ENCODE measurements at places on chromosomes 11 and 22. TPM values are rescaled to one million over a fixed set of nuclear protein-coding genes. Genes with fewer than 3 reads are reported as not detected.
A peak's percentile ranks its signal among the peaks of the same experiment; 100 is the strongest.

YPEL4 gene
- total RNA-seq, result 8.4 TPM

GRCh38 chr11:132058211-132058772, 687.9 kb downstream of the NTM start:
- no peak overlapping the region for H3K4me3 ChIP-seq
- H3K27me3 ChIP-seq, result no peaks in the 10 kb centered on the region
- H3K27ac ChIP-seq, result peak overlapping the region; percentile 26
- no peaks in the 10 kb centered on the region for H3K36me3 ChIP-seq
- H3K4me1 ChIP-seq, result peaks cover 7% of the 10 kb centered on the region

PIK3IP1 gene
- 75.4 TPM for total RNA-seq

DHCR7 gene
- 45.6 TPM for total RNA-seq

SLC22A12 gene
- total RNA-seq, result not detected

ABTB2 gene
- 5.1 TPM for total RNA-seq

GRCh38 chr11:45229401-45230020, 56.6 kb downstream of the SYT13 start:
- H3K27me3 ChIP-seq, result no peaks in the 10 kb centered on the region
- H3K27ac ChIP-seq, result no peak overlapping the region
- DNase-seq, result no peak
- H3K4me3 ChIP-seq, result no peak overlapping the region

DNA sequence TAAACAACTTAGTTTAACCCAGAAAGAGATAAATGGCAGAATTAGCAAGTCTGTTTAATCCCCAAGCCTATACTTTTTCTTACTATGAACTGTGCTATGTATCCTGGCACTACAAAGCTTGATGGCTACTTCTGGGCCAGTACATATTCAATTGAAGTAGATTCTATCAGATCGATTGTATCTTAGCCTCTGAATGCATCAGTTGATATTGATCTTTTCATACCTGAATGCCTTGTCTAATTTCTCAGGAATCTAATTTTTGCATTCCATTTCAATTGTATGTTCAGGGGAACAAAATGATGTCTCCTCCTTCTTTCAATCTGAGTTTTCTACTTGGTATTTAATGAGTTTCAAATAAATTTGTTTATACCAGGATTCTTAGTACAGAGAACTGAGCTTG, 1137.9 kb downstream of the LRRC4C start:
- H3K27ac ChIP-seq, result no peak overlapping the region
- H3K36me3 ChIP-seq, result no peaks in the 10 kb centered on the region
- no peak overlapping the region for H3K4me3 ChIP-seq
- no peaks in the 10 kb centered on the region for H3K4me1 ChIP-seq
- DNase-seq, result no peak

RAB36 gene
- 8.4 TPM for total RNA-seq

DNA sequence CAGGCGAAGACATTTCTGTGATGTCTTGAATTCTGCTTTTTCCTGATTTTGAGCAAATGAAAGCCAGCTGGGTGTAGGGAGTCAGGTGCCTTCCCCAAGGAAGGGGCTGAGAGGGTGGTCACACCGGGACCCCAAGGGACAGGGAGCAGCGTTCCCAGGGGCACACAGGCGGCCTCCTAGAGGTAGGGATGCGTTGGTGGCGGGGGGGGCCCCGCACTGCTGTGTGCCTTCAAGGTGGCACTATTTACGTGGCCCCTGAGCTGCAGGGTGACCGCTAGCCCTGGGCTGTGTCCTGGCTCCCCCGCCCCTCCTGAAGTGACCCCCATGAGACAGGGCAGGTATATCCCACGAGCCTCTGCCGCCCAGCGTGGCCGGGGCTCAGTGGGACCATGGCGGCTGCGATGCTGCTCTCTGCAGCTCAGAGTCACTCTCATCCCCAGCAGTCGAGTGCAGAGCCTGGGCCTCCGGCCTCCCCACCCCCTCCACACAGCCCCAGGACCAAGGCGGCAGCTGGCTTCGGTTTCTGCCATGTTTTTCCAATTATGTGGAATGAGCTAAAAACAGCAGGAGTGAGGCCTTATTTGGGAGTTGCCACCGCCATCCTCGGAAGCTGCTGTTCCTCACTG, 60.9 kb downstream of the LRP5 start:
- H3K36me3 ChIP-seq, result peaks cover 3% of the 10 kb centered on the region
- no peak for DNase-seq
- H3K4me1 ChIP-seq, result peaks cover 73% of the 10 kb centered on the region
- H3K4me3 ChIP-seq, result no peak overlapping the region
- H3K27me3 ChIP-seq, result no peaks in the 10 kb centered on the region
- H3K27ac ChIP-seq, result peak overlapping the region; percentile 72

Data from upper lobe of left lung (tissue), 6 donors.